ENCODE measurements at places on chromosomes 12 and 14.

GRCh38 chr12:89470741-89471509 is 53.7 kb downstream of the GALNT4 start:
- peak; percentile 8 for DNase-seq

DNA sequence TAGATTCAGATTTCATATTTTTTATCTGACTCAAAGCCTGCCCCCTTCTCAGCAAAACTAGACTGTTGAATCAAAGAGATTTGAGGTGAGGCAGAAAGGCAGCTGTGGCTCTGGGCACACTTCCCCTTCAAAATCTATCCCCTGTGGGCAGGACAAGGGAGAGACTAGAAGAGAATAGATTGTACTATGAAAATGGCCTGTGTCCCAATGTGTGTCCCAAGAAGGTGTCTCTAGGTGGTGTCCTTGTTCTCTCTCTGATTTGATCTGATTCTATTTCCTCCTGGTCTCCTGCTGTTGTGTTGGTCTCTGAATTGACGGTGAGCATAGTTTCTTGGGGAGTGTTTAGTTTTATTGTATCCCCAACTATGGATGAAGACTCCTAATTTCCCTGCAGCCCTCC is 565.8 kb upstream of the ATP2B1 start:
- no peak for DNase-seq

DNA sequence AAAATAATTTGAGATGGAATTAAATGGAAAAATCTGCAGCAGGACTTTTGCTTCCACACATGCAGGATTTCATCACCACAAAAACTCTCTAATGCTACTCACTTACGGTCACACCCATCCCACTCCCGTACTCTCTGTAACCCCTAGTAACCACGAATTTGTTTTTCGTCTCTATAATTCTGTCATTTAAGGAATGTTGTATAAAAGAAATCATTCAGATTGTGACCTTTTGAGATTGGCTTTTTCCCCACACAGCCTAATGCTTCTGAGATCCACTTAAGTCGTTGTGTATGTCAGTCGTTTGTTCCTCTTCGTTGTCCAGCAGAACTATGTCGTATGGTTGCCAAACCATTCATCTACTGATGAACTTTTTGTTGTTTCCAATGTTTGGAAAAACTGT is 19.8 kb upstream of the PZP start:
- DNase-seq, result no peak

- no peak for DNase-seq
Measured at GRCh38 chr14:73014105-73014504, 12.8 kb downstream of the ZFYVE1 start.

DNA sequence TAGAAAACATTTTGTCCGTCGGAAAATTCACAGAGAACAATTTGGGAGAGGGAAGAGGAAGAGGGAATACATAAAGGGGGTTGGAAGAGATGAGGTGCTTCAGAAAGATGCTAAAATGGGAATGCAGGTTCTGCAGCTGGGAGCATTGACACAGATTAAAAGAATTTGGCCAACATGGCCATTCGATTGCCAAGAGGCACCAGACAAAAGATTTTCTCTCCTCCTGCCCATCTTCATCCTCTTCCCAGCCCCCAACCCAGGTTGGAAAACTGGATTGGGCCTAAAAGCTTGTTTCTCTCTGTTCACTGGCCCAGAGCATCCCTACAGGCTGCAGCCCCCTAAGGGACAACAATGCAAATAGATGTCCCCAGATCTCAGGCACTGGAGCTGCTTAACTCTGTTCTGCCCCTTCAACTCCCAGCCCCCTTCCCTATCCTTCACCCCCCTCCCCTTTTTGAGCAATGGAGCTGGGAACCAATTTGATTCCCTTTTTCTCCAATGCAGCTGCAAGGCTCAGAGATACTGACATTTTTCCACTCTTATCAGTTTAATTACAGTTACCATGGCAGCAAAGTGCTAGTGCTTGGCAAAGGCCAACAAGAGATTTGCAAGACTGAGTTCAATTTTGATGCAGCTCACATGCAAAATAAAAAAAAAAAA is 1.9 kb downstream of the LMO3 start:
- DNase-seq, result peak; percentile 20

DNA sequence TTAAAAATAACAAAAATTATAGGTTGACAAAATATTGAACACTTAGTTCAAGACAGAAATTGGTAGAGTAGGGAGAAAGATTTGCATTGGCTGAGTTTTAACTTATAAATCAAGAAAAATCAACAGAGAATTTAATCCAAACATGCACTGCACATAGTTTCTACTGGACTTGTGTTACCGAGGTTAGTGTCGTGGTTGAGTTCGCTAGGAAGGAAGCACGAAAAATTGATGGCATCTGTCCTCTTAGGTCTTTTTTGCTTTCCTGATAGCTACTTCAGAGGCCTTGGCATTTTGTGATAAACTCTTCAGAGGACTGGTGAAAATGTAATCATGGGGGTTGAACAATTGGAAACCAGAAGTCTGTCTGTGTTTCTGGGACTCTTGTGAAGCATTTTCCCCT is 392.9 kb downstream of the NUAK1 start:
- DNase-seq, result no peak

- DNase-seq, result no peak
Measured at GRCh38 chr12:9760699-9761418, at the start of gene CD69. Gene CD69, minus strand, starts transcription at chr12:9760901. Its CDS starts 81 bp downstream, at chr12:9760820.

- DNase-seq, result no peak
Measured at GRCh38 chr12:18690653-18691052, 47.2 kb downstream of the PLCZ1 start.

- DNase-seq, result no peak
Measured at GRCh38 chr12:12214635-12215131, 52.2 kb downstream of the LRP6 start.

- DNase-seq, result no peak
Measured at GRCh38 chr14:74945852-74946658, 9.3 kb downstream of the PGF start.

DNA sequence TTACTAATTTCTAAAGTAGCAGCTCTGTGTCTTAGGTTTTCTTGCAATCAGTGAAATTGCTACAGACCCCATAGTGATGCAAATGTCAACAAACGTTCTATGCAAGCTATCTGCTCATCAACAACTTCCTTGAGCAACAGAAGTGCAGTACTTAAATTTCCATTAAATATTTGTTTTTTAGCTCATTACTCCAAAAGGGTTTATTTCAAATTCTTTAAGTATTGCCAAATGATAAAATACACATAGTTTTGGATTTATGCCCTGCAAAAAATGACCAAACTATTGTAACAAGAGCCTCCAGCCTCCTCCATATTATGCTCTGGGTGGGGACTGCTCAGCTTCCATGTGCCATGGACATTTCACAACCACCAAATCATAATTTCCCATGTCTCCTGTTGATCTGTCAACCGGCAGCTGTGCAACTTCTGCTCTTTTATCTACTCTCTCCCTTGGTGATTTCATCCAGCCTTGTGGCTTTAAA is 4.4 kb downstream of the BDKRB1 start:
- no peak for DNase-seq

- DNase-seq, result no peak
Measured at GRCh38 chr14:50354527-50354926, 42.2 kb downstream of the CDKL1 start.

DNA sequence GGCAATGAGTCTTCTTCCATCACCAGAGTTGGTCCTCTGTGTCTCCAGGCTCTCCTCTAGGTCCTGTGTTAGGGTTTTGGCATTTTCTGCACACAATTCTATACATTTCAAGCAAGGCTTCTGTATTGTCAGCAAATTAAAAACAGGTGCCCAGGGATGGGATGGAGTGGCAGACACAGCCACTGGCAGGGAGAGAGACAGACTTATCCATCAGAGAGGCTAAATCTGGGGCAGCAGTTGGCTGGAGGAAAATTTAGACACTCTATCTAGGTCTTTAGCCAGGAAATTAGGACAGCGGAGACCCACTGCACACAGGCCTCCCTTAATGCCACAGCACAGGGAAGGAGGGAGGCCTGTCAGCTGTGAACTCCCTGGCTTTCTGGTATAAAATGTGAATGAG is 20.2 kb downstream of the PLEKHD1 start:
- DNase-seq, result no peak

DNA sequence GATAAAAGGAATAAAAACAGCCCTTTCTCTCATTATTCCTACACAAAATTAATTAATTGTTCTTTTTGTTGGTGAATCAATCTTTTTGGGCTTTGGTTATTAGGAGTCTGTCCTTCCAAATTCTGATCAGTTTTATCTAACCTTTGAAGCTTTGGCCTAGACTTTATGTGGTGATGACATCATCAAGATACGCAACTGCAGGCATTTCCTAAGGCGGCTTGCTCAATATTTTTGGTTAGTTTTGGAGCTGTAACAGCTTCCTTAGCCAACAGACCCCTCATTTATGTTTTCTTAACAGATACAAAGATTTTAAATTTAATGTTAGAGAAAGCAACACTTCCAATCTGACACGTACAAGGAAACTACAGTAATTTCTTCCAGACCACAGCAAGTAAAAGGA is 87.8 kb upstream of the PDE3A start:
- no peak for DNase-seq

GRCh38 chr14:100121643-100122480 is 37.6 kb downstream of the DEGS2 start:
- DNase-seq, result no peak

DNA sequence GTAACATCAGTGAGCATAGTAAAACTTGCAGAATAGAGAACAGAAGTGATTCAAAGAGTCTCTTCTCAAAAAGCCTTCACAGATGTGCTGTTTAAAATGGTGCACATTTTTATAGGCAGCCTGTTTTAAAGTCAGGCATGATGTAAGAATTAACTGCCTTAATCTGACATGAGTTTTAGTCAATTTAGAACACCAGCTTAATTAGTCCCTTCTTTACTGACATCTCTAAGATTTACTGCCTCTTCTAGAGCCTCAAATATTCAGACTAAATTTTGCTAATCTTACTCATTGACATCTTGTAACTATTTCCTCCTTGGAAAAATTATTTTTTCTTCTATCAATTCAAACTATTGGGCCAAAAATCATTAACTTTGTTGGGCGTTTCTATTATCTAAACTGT is 782.5 kb downstream of the C12orf50 start:
- DNase-seq, result no peak
